ENCODE measurements at places on chromosomes 16 and 17. TPM values are rescaled to one million over a fixed set of nuclear protein-coding genes. Genes with fewer than 3 reads are reported as not detected.

The MFAP4 gene
- total RNA-seq: not detected

The CHST4 gene
- 0.43 TPM for total RNA-seq

The ITPRIPL2 gene
- total RNA-seq: 29.0 TPM

The SMPD3 gene
- total RNA-seq: not detected

The MAF gene
- not detected for total RNA-seq

The PRDM7 gene
- total RNA-seq: not detected

The TEX14 gene
- 2.7 TPM for total RNA-seq

The HOXB4 gene
- total RNA-seq: 4.3 TPM

The KRT23 gene
- total RNA-seq: not detected

The TK1 gene
- total RNA-seq: 137 TPM

The LRRC36 gene
- total RNA-seq: not detected

The SLFN14 gene
- total RNA-seq: not detected

The CCL14 gene
- not detected for total RNA-seq

The JMJD6 gene
- total RNA-seq: 30.8 TPM

The PERCC1 gene
- total RNA-seq: not detected

The TNP2 gene
- total RNA-seq: not detected

The PIMREG gene
- 12.9 TPM for total RNA-seq

The KCNH6 gene
- total RNA-seq: not detected

The PDILT gene
- not detected for total RNA-seq

The GPS1 gene
- total RNA-seq: 272 TPM

Measured in HT1080 (cell line).